ENCODE measurements at places on chromosomes 16 and 17.
A peak's percentile ranks its signal among the peaks of the same experiment; 100 is the strongest.

DNA sequence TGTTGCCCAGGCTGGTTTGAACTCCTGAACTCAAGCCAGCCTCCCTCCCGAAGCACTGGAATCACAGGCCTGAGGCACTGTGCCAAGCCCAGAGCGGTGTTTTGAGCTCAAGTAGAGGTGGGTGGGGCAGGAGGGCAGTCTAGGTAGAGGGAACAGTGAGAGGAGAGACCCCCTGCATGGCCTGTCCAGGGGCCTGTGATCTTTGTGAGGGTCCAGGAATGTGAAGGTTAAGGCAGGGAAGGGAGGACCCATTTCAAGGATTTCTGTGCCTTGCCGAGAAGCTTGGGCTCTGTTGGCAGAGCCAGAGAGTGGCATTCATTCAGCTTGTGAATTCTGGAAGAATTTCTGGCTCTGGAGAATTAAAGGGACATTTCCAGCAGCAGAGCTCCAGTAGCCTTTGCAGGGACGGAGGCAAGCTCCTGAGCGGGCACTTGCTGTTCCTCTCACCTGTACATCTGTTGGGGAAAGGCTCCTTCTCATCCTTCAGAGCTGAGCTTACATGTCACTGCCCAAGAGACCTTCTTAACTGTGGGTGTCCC is 2.7 kb downstream of the WWOX start:
- no peak for DNase-seq

DNA sequence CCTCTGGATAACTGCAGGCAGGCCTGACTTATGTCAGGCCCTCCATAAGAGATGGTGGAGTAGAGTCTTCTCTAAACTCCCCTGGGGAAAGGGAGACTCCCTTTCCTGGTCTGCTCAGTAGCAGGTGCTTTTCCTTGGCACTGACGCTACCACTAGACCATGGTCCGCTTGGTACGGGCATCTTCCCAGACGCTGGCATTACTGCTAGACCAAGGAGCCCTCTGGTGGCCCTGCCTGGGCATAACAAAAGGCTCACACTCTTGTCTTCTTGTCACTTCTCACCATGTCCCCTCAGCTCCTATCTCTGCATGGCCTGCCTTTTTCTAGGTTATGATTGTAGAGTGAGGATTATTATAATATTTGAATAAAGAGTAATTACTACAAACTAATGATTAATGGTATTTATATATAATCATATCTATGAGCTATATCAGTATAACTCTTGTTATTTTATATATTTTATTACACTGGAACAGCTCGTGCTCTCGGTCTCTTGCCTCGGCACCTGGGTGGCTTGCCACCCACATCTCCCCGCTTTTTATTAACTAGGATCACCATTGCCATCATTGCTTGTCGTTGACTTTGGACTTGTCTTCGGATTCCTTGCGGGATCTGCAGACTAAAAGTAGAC is 59.8 kb upstream of the ARL4D start:
- peak; percentile 46 for DNase-seq

- DNase-seq = no peak
These were observed 13.3 kb upstream of the SDK2 start for GRCh38 chr17:73657473-73658116.

- no peak for DNase-seq
These were observed 143.7 kb downstream of the ENGASE start for GRCh38 chr17:79218175-79218824.

GRCh38 chr17:630801-631200 is 83.8 kb downstream of the VPS53 start:
- DNase-seq = no peak

- DNase-seq = peak; percentile 41
These were observed 18.0 kb upstream of the ASGR2 start for GRCh38 chr17:7132511-7133094.

Data from activated T-helper 2 cell treated with anti-CD3 and anti-CD28 coated beads, Interferon-gamma antibody, Interleukin-2, Interleukin-4, amounts not matched to agents 10 μg/mL and 5 μg/mL and 100 μg/mL, durations not matched to agents 14 hours and 24 hours and 36 hours (primary cell).